ENCODE measurements at places on chromosomes 1 and 21.
A peak's percentile ranks its signal among the peaks of the same experiment; 100 is the strongest.

DNA sequence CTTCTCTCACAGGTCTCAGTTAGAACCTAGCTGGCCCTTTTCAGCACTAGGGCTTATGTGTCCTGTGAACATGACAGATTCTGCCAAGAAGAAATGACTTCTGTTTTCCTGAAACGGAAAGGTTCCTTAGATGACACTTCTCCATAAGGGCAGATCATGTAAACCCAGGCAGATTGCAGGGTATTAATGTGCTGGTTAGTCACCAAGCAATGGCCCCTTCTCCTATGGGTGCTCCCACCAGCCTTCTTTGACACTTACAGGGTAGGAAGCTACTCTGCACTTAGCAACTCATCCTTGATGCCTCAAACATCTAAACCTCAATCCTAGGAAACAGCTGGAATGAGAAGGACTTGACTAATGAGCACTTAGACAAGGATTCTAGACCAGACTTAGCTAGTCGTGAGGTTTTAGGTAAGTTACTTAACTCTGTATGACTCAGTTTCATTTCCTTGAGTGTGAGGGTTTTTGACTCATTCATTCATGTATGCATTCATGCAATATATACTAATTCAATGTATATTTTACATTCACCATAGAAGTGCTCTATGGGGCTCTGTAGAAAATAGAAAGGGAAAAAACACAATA lies 74.1 kb upstream of the PLXNA2 start:
- DNase-seq, result no peak

DNA sequence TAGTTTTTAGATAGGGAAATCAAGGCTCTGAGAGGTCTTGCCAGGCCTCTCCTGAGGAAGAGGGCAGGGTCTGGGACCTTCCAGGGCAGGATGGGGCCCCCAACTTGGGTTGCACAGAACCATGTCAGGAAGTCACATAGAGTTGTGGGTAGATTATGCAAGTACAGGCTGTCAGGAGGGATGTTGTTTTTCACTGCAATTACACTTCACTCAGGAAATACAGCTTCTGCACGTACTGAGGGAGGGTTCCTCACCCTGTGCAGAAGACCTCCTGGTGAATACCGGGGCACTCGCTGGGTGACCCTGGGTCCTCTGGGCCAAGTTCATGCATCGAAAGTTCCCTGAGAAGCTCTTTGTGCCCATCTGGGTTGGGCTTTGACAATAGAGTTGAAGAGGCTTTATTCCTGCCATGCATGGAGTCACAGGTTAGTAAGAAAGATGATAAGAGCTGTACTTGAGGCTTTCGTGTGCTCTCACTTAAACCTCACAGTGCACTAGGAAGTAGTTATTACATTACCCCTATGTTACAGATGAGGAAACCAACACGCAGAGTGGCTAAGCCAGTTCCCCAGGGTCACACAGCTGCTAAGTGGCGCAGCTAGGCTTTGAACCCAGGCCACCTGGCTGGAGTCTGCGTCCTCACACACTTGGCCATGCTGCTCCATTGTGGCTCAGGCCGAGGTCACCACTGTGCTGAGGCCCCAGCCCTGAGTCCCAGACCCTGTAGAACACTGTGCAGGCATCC lies 16.2 kb upstream of the TNFRSF1B start:
- DNase-seq, result no peak

GRCh38 chr1:205547936-205548827 lies 43.7 kb downstream of the CDK18 start:
- DNase-seq, result no peak

GRCh38 chr1:88441022-88441421 lies 243.1 kb upstream of the PKN2 start:
- no peak for DNase-seq

DNA sequence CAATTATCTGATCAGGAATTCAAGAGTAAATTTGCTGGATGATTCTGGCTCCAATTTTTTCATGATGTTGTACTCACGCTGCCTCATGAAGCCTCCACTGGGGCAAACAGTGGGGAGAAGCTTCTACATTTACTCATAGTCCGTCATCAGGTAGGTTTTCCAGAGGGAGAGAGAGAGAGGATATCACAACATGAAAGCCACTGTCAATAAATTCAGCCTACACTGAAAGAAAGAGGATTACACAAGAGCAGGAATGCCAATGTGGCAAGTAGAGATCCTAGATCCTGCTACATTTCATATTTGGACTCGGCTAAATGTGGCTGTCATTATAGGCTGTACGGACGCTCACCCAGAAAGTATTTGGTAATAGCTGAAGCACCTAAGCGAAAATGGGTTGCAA lies 819.9 kb downstream of the BRINP3 start:
- DNase-seq, result no peak

GRCh38 chr21:20802201-20802600 lies 196.0 kb upstream of the NCAM2 start:
- DNase-seq, result no peak

DNA sequence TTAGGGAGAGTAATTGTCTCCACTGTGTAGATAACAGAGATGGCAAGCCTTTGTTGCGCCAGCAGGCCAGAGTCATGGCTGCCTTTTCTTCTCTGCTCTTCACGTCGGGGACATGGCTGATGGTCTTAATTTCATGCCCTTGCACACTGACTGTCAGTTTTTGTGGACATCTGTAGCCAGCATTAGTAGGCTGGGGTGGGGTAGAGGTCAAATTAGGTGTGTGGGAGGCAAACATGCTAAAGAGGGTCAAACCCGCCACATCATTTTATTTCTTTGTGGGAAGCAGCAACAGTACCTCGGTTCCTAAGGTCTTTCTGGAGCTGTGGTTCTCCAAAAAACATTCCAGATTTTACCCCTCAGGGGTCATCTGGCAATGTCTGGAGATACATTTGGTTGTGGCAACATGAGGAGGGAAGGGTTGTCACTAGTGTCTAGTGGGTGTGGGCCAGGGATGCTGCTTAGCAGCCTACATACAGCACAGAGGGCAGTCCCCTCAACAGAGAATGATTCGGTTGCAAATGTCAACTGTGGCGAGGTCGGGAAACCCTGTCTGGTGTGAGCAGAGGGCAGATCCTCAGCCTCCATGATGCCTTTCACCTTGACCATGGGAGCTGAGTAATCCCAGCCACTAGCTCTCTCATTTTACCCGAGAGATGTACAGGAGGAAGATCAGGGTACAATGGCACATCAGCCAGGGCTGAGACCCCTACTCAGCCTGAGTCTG lies 14.7 kb downstream of the RUNX1 start:
- DNase-seq, result no peak

GRCh38 chr21:46189213-46189958 lies 5.1 kb upstream of the SPATC1L start:
- no peak for DNase-seq

DNA sequence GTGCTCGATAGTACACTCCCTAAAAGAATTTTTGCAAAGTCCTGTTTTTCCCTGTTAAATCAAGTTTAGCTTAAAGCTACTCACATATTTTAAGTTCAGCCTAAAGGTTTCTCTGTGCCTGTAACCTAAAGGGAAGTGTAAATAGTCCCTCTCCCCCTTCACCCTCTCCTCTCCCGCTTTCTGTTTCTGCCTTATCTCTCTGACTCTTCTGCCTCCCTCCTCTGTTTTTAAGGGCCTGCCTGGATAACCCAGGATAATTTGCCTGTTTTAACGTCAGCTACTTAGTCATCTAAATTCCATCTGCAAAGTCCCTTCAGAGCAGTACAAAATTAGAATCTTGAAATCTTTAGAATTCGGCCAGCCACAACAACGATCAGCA lies 92.6 kb downstream of the NID1 start:
- no peak for DNase-seq

DNA sequence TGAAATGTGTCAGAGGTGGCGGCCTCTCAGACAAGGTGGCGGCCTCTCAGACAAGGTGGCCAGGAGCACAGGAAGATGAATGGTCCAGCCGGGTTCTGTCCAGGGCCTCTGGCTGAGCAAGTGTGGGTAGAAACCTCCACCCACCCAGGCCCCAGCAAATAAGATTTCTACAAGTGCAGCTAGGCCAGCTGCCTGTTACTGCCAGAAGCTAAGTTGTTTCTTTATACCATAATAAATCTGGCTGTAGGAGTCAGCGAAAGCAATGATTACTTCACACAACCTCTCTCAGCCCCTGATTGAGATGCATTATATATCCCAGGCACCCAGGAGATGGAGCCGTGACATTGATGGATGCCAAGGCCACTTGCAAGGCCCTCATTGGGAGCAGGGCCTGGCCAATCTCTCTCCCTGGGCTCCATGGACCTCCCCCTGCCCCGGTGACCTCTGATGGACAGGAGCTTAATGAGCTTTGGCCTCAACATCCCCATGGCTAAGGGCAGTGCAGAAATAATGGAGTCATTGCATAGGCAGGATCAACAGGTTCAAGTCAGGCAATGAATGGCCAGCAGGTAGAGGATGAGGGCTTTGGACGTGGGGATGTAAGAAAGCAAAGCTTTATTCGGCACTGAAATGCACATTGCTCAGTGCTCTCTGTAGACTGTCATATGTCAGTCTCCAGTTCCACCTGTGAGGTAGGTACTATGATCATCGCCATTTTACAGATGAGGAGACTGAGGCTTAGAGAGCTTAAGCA lies 92.9 kb downstream of the PTPRU start:
- no peak for DNase-seq

GRCh38 chr1:90474731-90475130 lies 242.4 kb downstream of the BARHL2 start:
- DNase-seq, result no peak

GRCh38 chr1:11207898-11208611 lies 18.9 kb downstream of the ANGPTL7 start:
- peak; percentile 72 for DNase-seq

DNA sequence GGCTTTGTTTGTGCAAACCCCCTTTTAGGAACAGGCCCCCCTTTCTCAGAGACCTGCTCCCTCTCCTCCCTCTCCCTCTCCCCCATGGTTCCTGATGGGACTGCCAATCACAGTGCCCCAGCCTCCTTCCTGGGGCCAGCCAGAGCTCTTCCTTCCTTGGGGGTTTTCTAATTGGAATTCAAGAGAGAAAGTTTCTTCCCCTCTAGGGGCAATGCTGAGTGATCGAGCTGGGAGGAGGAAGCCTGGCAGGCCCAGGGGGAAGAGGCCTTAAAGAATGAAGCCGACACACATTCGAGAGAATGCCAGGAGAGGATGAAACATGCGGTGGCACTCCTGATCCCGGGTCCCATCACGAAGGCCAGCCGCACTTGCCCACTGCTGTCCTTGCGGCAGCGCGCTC lies 21.3 kb upstream of the COL16A1 start:
- no peak for DNase-seq

DNA sequence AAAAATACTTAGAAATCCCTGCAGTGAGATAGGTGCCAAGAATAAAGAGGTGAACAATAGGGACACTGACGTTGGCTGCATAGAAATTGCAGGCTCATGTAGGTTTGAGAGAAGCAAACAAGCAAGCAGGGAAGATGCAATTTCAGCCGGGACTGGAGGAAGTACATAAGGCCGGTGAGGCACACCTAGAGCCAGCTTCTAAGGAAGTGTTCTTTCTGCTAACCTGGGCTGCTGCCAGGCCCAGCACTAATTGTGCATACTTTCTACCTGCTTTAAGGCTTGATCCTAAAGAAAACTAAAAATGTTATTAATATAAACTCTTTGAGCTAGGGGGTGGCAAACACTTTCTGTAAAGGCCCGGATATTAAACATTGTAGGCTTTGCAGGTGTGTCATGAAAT lies 71.0 kb downstream of the LMO4 start:
- no peak for DNase-seq

- DNase-seq, result no peak
Measured at GRCh38 chr1:210800756-210801155, 333.2 kb downstream of the KCNH1 start.

DNA sequence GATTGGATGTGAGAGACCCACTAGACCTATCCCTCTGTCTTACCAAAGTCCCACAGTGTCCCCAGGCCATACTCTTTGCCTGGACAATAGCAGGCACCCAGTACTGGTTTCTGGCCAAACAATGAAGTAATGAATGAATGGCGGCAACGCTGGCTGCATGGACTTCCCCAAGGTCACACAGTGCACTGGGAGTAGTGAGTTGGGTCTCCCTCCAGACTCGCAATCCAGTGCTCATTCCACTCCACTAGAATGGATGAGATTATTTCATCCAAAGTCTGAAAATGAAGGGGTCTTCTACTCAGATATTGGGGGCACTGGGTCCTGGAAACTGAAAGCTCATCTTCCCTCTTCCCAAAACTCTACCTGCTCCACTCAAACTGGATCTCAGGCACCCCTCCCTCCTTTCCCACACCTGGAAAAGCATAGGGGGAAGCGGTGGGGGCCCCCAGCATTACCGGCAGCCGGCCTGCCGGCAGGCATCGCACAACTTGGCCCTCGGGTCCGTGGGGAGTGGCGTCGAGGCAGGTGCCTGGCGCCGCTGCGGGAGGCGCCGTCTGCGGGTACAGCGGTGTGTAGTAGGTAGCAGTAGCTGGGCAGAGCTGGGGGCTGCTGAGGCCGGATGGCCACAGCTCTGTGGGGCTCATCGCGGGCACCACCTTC lies 816 bp downstream of the E2F2 start:
- no peak for DNase-seq

GRCh38 chr1:216807696-216808095 lies 84.5 kb upstream of the ESRRG start:
- DNase-seq, result no peak

GRCh38 chr1:37127254-37127748 lies 93.0 kb upstream of the GRIK3 start:
- DNase-seq, result no peak

- no peak for DNase-seq
Measured at GRCh38 chr1:30735124-30735523, 11.7 kb upstream of the MATN1 start.

DNA sequence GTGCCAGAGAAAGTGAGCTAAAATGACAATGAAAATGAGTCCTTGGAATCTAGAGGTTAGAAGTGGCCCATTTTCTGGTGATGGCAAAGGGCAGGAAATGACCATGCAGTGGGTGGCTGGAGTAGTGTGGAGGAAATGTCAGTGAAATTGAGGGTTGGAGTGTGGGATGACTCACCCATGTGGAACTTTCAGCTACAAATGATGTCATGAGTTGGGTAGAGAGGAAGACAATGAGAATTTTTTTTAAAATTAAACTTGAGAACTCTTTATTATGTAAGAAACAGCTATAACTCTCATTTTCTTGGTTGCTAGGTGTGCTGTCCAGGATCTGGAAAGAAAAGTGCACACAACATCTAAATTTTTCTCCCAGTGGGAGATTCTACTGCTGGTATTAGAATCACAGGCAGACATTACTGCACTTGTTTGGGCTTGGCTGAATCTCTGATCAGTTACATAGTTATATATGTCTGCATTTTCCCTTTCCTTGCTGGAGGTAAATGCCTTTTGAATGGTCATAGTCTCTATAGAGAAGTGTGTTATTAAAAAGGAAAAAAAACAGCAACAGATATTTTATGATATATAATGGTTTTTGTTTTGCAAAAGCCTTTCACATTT lies 56.8 kb upstream of the GNG12 start:
- DNase-seq, result no peak

GRCh38 chr1:53731779-53732305 lies 7.1 kb downstream of the GLIS1 start:
- DNase-seq, result no peak

GRCh38 chr1:9755441-9755995 lies 68.2 kb downstream of the CLSTN1 start:
- DNase-seq, result no peak
